ENCODE measurements at places on chromosomes 13 and 19. TPM values are rescaled to one million over a fixed set of nuclear protein-coding genes. Genes with fewer than 3 reads are reported as not detected.

The CYSLTR2 gene
- total RNA-seq = 1.0 TPM

DNA sequence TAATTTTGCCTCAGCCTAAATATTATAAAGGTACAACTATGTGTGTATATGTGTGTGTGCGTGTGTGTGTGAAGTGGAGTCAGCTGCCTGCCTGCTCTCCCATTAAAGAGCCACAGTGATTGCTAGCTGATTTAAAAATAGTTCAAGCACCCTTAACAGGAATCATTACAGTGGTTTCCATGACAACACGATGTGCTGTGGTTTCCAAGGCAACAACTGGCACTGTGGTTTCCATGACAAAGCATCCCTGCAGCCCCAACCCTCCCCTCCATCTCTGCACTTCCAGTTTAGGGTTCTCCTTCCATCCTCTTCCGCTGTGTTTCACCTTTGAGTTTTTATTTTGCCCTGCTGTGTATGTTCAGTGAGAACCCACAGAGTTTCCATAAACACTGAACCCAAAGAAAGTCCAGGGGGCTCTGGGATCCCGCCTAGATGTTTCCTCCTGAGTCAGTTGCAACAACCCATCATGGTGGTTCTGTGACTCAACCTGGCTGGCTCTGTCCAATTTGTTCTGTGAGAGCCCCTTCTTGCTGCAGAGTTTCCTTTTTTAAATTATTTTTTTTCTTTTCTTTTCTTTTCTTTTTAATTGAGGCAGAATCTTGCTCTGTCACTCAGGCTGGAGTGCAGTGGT, 7.1 kb upstream of the PNMA8A start:
- no peak for DNase-seq

DNA sequence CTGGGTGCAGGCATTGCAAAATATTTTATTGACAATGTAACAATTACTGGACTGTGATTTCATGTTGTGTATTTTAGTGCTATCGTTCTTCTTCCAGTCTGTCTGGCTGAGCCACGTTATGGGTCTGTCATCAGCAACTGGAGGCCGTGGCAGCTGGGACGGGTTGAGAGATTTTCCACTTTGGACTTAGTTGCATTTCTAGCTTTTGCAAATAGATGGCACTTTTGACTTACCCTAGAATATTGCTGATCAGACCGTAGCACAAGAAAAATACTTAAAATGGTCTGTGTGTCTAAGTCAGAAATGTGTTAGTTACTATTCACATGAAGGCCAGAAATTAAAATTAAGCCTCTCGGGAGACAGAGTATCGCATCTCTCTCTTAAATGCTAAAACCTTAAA, 211.1 kb downstream of the TEX29 start:
- DNase-seq = no peak

The LENG9 gene
- total RNA-seq = 4.5 TPM

GRCh38 chr13:30148786-30149185, 158.6 kb downstream of the KATNAL1 start:
- no peak for DNase-seq

GRCh38 chr19:55186080-55186479, 6.0 kb upstream of the SYT5 start:
- DNase-seq = no peak

DNA sequence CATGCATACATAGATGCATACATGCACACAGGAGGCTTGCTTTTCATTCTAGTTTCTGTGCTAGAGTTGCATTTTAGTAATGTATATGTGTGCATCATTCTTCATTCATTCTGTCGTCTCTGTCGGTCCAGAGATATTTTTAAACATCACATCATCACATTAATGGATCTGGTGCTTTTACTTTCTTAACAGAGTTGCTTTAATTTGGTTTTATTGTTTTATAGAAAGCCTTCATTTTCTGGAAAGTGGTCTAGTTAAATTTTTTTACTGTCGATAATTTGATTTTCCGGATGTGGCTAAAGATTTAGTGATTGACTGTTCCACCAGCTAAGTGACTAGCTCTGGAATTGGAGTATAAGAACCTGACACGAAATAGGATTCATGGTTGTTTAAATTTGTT, 16.9 kb downstream of the BIVM start:
- DNase-seq = no peak

The ATP8A2 gene
- under 0.01 TPM for total RNA-seq

The LILRA1 gene
- 0.44 TPM for total RNA-seq

DNA sequence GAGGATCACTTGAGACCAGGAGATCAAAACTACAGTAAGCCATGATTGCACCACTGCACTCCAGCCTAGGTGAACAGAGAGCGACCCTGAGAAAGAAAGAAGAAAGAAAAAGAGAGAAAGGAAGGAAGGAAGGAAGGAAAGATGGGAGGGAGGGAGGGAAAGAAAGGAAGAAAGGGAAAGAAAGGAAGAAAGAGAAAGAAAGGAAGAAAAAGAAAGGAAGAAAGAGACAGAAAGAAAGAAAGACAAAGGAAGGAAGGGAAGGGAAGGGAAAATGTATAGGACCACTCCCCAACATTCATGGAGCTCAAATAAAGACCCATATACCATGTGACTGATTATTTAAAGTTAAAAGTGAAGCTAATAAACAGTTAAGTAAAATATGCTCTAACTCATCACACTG, 39.9 kb downstream of the SYDE1 start:
- no peak for DNase-seq

Data from breast epithelium (tissue), 4 donors.